ENCODE measurements at places on chromosomes 7 and 10. TPM values are rescaled to one million over a fixed set of nuclear protein-coding genes. Genes with fewer than 3 reads are reported as not detected.

DNA sequence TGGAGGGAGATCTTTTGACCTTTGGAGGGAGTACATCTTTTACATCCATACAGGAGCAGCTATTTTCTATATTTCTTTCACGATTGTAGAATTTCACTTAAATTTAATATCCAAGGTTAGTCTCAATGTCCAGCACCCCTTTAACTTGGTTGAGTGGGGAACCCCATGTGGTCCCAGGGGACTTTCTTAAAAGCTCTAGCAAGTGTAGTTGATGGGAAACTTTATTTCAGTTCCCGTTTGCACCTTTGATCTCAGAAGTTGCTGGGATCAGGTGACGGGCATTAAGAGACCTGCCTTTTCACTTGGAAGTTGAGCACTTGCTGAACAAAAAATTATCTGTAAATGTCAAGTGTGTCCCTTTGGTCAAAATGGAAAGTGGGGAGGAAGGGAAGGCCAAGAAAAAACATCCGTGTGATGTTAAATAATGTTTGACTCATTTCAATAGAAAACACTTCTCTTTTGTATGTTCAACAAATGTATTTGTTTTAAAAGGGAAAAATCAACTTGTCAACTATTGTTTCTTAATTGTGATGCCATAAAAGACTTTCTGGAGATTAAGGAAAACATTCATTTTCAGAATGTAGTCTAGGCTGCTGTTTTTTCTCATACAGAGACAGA, 370.1 kb upstream of the GALNT17 start:
- H3K36me3 ChIP-seq = peaks cover 29% of the 10 kb centered on the region
- no peak overlapping the region for H3K27ac ChIP-seq
- no peak for DNase-seq

DNA sequence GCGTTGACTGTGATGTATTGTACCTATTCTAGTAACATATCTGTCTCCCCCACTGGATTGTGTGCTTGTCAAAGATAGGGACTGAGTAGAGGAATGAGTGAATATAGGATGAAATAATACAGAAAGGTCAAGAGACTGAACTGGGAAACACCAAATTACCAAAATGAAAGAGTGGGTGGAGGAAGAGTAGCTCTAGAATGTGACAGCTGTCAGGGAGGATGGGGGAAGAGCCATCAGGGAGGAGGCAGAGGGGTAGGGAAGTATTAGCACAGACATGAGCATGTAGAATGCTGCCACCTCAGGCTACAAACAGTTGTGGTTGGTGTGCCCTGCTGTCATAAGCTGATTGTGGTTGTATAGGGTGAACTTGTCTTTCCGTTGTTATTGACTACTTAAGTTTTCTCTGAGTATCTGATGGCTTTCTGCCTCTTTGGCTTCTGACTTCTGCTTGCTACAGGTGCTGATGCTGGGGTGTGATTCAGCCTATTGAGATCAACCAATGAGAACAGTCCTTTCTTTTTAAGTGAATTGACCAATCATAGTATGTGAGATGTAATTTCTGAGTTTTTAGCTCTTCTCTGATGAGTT, 5.6 kb downstream of the CCSER2 start:
- no peaks in the 10 kb centered on the region for H3K36me3 ChIP-seq
- H3K27me3 ChIP-seq = no peaks in the 10 kb centered on the region
- H3K4me1 ChIP-seq = no peaks in the 10 kb centered on the region
- H3K4me3 ChIP-seq = no peak overlapping the region
- H3K27ac ChIP-seq = no peak overlapping the region
- no peak for DNase-seq

DNA sequence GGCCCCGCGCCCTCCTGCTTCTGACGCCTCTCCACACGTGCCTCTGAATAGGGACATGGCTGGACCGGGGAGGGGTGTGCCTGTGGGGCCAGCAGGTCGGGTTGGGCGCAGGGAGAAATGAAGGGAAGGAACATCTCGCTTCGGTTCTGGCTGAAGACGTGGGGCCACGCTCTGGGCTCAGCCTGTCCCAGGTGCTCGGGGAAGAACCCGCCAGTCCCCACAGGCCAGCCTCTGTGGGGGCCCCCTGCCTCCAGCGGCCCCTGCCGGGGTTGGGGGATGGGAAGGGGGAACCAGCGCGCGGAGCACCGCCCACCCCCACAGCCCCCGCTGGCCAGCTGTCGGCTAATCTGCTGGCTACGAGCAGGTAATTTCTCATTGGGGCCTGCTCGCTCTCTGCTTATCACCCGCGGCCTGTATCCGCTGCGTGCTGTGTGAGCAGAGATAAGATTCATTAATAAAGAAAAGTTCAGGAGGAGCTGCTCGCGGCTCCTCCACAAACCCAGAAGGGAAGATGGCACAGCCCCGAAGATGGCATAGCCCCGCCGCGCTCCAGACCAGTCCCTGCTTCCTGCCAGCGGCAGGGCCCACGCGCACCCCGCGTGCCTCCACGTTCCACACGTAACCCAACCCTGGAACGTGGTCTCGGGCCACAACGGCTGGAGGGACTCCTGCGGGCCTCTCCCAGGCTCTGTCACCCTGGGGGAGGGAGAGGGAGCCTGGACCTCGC, 186.2 kb downstream of the ELFN1 start:
- H3K27ac ChIP-seq = no peak overlapping the region
- DNase-seq = no peak
- no peak overlapping the region for H3K4me3 ChIP-seq
- no peaks in the 10 kb centered on the region for H3K4me1 ChIP-seq

GRCh38 chr10:114647545-114648138, 10.4 kb downstream of the ABLIM1 start:
- no peak for DNase-seq
- no peak overlapping the region for H3K27ac ChIP-seq
- H3K4me1 ChIP-seq = no peaks in the 10 kb centered on the region
- no peaks in the 10 kb centered on the region for H3K36me3 ChIP-seq
- H3K4me3 ChIP-seq = no peak overlapping the region

DNA sequence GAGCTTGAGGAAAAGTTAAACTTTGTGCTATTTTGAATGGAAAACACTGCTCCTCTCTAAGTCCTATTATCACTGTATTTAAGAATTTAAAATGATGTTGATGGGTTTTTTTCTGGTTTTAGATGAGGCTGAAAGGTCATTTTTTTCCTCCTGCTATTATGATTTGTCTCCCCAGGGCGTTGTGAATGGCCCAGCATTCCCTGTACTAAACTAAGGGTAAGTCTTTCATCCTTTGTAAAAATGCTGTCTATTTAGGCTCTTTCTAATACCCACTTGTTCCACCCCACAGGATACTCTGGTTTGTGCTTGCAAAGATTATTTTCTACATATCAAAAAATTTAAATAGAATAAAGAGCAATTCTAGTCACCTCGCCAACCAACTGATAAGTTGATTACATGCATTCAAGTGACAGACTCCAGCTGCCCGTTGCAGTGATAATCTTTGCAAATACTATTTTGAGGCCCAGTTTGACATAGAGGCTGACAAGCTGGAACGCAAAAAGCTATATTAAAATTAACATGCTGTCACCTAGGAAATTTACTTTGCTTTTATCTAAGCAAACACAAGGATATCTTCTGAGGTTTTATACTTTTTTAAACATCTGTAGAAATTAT, 222.3 kb upstream of the TMEM229A start:
- H3K4me3 ChIP-seq = no peak overlapping the region
- H3K36me3 ChIP-seq = no peaks in the 10 kb centered on the region
- H3K27ac ChIP-seq = no peak overlapping the region
- no peaks in the 10 kb centered on the region for H3K27me3 ChIP-seq

- H3K27me3 ChIP-seq = no peaks in the 10 kb centered on the region
- H3K4me3 ChIP-seq = no peak overlapping the region
- no peak for DNase-seq
- no peaks in the 10 kb centered on the region for H3K36me3 ChIP-seq
- no peak overlapping the region for H3K27ac ChIP-seq
- no peaks in the 10 kb centered on the region for H3K4me1 ChIP-seq
Measured at GRCh38 chr10:125802739-125803138, 20.3 kb downstream of the UROS start.

DNA sequence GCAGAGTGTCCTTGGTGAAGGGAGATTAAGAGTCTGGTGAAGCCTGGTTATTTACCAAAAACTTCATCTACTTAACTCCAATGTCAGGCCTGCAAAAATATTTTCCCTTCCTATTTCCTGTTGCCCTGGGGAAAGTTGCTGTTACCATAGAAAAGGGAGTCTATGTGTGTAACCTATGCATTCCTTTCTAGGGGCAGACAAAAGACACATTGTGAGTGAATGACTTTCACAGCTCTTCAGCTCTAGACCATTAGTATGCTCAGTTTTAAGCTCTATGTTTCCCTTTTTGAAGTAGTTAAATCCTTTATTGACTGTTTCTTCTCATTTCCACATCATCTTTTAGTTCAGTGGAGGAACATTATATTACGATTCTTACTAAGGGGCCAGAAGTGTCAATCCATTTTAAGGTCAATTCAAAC, 45.6 kb upstream of the SGCE start:
- H3K27me3 ChIP-seq = no peaks in the 10 kb centered on the region
- H3K4me3 ChIP-seq = no peak overlapping the region
- H3K27ac ChIP-seq = no peak overlapping the region
- no peaks in the 10 kb centered on the region for H3K4me1 ChIP-seq
- DNase-seq = no peak

DNA sequence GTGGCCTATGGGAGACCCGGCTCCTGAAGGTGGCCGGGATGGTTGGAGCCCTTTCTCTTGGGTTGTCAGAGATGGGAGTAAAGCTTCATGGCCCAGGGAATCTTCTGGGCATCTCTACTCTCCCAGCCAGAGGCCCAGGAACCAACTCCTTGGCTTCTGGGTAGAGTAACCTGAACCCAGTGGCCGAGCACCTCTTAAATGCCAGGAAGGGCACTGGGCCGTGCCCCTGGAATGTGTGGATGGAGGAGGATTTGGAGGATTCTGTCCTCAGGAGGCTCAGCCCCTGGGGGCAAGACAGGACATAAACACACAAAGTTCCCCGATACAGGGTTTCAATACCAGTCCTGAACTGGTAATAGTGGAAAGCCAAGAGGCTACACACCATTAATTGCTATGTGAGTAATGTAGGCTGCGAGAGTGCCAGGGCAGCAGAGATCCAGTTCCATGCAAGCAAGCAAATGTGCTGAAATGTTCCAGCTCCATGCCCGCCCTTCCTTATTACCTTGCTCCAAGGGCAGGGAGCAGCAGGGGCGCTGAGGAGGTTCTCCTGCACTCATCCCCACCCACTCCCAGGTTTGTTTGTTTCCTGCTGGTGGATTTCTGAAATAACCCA, 1.2 kb downstream of the PALD1 start:
- no peaks in the 10 kb centered on the region for H3K36me3 ChIP-seq
- H3K4me3 ChIP-seq = peak overlapping the region; percentile 58
- no peak for DNase-seq
- no peaks in the 10 kb centered on the region for H3K4me1 ChIP-seq
- no peaks in the 10 kb centered on the region for H3K27me3 ChIP-seq

DNA sequence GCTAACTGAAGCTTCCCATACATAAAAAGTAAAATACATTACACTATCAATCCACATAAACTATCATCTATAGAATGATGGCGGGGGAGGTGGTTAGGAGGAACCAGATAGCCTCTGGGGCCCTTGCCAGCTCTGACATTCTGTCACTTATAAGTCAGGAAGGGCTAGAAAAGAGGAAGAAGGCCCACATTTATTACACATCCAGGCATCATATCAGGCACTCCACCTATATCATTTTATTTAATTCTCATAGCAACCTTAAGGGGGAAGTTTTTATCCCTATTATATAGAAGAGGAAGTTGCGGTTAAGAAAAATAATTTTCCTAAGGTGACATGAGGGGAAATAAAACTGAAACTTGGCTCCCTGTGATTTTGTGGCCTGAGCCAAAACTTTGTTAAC, 29.9 kb downstream of the HEPACAM2 start:
- H3K4me1 ChIP-seq = no peaks in the 10 kb centered on the region
- H3K27ac ChIP-seq = no peak overlapping the region
- H3K27me3 ChIP-seq = no peaks in the 10 kb centered on the region
- no peak for DNase-seq
- no peak overlapping the region for H3K4me3 ChIP-seq

GRCh38 chr10:123522702-123523312, 143.3 kb upstream of the GPR26 start:
- H3K4me3 ChIP-seq = no peak overlapping the region
- no peak for DNase-seq
- H3K36me3 ChIP-seq = no peaks in the 10 kb centered on the region
- no peak overlapping the region for H3K27ac ChIP-seq
- no peaks in the 10 kb centered on the region for H3K4me1 ChIP-seq

DNA sequence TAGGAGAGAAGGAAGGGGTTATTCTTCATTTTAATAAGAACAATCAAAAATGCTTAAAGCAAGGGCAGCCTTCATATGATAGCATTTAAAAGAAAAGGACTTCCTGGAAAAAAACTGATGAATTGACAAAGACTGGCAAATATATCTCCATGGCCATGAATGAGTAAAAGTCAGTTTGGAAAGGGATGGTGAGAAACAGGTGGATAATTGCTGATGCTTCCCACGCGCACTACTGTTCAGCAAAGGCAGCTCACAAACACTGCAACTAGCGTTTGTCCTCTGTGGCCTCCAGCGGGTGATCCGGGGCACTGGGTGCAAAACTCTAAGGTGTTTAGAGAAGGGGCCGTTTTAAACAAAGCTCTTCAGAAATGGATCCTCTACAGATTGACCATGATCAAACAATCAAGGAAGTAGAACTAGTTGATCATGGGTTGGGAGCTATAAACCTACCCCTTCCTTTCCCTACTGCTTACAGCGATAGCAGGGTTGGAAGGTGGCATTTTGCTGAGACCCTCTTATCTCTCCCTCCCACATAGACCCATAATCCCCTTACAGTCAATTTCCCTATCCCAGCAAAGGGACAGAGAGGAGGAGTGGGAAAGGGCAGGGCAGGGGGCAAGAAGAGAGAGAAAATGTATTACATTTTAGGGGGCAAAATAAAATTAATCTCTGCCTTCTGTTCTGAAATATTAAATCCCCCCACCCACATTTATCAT, 53.8 kb downstream of the SMURF1 start:
- no peaks in the 10 kb centered on the region for H3K27me3 ChIP-seq
- H3K4me3 ChIP-seq = no peak overlapping the region
- no peak overlapping the region for H3K27ac ChIP-seq
- no peak for DNase-seq
- H3K4me1 ChIP-seq = peaks cover 4% of the 10 kb centered on the region

The SPDYE3 gene
- total RNA-seq = not detected

The PLXNA4 gene
- 12.6 TPM for total RNA-seq

The ASAH2 gene
- not detected for total RNA-seq

The NACAD gene
- total RNA-seq = 6.9 TPM

The ZPBP gene
- total RNA-seq = not detected

The SORBS1 gene
- 623 TPM for total RNA-seq

The KIF5B gene
- 151 TPM for total RNA-seq
